Stimulated activated CD8-positive, alpha-beta memory T cell treated with anti-CD3 and anti-CD28 coated beads, Interleukin-12 subunit alpha, Interleukin-12 subunit beta, amount 100 ng/mL, for 4 hours (primary cell): ENCODE measurements at places on chromosomes 7 and 10.

GRCh38 chr10:75470901-75471300 lies 39.5 kb downstream of the LRMDA start:
- DNase-seq: no peak

GRCh38 chr7:95817866-95818640 lies 45.7 kb downstream of the DYNC1I1 start:
- DNase-seq: no peak

DNA sequence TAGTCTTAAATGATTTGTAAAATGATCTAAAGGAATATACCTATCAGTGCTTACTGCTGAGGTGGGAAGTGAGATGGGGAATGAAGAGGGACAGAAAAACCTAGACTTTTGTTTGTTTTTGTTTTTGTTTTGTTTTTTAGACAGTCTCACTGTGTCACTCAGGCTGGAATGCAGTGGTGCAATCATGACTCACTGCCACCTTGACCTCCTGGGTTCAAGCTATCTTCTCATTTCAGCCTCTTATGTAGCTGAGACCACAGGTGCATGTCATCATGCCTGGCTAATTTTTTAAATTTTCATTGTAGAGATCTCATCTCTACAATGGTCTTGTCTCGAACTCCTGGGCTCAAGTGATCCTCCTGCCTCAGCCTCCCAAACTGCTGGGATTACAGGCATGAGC lies 116.4 kb upstream of the SEM1 start:
- DNase-seq: no peak

DNA sequence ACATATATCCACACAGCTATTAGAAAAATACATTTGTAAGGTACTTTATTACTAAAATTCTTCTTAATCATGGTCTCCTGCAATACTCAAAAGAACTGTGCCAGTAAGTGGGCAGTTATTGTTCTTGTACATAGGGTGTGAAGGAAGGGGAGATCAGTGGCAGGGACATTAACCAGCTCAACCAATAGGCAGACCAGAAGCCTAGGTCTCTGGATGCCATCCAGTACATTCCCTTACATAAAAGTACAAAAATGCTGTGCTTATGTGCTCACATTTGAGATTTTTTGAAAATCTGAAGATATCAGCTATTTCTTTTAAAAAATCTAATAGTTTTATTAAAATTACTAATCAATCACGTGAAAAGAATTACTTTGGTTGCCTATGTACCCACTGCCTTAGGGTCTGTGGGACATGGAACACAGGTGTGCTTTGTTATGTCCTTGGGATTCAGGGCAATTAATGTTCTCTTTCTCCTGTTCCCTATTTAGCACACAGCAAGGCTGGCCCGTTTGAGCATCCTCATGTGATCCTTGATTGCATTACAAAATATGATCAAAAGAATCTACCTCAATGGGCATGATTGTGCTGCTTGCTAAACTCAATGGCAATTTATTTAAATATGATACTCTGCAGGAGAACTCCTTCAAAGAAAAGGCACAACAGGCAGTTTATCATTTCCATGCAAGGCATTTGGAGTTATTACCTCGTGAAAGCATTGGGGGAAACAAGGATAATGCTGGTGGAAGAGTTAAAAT lies 22.7 kb downstream of the TWIST1 start:
- DNase-seq: no peak

DNA sequence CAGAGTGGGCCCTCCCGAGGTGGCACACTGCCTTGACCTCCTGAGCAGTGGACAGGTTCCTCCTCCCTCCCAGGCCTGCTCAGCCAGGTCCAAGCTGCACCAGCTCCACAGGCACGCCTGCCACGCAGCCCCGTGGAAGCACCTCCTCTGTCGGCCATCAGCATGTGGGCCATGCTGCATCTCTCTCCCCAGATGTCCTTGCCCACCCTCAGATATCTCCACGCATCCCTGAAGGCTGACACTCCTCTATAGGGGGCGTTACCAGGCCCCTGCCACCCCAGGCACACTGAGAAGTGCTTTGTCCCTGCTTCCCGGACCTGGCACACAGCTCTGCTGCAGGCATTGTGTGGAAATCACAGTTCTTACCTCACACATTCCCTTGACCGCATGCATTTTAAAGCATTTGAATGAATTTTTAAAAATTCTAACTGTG lies 598.5 kb downstream of the SDK1 start:
- no peak for DNase-seq
